Left cardiac atrium (tissue), 4 donors: ENCODE measurements at places on chromosomes 2 and 18. TPM values are rescaled to one million over a fixed set of nuclear protein-coding genes. Genes with fewer than 3 reads are reported as not detected.
A peak's percentile ranks its signal among the peaks of the same experiment; 100 is the strongest.

DAW1 gene
- total RNA-seq: 0.65 TPM

RAB6C gene
- total RNA-seq: not detected

RPRM gene
- 0.44 TPM for total RNA-seq

CYP1B1 gene
- total RNA-seq: 46.1 TPM

VAMP8 gene
- total RNA-seq: 54.8 TPM

RRM2 gene
- 1.0 TPM for total RNA-seq

ANKRD29 gene
- 8.5 TPM for total RNA-seq

CYP27A1 gene
- 17.4 TPM for total RNA-seq

CD226 gene
- total RNA-seq: 0.97 TPM

LDLRAD4 gene
- 28.9 TPM for total RNA-seq

DNA sequence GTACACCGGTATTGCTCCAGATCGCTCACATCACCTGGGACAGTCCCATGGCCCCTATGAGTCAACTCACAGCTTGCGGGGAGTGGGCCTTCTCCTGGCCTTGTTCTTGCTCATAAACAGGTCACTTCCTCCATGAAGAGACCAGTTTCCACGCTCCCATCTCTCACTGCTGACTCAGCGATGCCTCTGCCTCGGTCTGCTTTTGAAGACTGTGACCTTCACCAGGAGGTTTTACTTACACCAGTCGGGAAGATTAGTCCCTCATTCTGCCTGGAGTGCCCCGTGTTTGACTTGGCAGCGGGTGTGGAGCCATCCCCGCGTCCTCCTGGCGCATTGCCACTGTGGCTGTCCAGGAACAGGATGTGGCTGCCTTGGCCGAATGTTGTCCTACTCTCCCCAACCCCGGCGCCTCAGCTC, 159.8 kb downstream of the RHBDD1 start:
- peak; percentile 74 for DNase-seq

DNA sequence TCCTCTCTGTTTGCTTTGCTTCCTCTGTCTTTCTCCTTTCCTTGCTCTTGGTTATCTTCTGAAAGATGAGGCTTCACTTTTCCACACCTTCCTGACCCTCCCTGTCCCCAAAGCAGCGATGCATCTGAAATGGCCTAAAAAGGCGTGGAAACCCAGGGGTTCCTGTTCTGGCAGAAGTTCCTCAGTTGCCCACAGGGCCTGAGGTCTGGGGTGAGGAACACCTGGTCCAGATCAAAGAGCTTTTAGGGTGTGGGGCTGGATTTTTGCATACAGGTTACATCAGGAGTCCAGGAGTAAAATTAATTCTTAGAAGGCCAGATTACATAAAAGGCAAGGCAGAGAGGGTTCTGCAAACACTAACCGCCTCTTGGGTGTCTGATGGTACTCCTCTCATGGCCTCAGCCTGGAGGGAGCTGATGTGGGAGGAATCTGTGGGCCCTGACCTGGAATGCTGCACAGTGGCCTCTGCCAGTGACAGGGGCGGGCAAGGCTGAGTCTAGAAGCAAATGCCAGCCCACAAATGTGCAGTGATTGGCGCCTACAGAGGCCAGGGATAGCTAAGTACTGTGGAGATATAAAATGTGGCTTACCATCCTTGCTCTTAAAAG, 41.8 kb downstream of the INPP4A start:
- no peak for DNase-seq

DNA sequence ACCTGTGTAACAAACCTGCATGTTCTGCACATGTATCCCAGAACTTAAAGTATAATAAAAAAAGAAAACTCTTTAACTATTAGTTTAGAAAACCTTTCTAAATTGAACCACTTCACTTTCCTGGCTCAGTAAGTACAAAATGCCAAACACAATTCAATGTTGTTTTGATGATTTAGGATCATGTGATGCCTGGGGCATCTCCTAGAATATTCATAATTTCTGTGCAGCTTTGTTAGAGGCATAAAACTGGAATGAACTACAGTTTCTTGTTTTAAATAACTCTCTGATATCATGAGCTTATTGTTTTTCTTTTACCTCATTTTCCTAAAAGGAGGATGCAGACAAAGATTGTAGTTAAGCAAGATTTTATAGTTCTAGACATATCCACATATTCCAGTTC, 139.0 kb upstream of the SESTD1 start:
- DNase-seq: no peak

- no peak for DNase-seq
Observed at GRCh38 chr2:85951351-85952067, 62.7 kb upstream of the ST3GAL5 start.

- no peak for DNase-seq
Observed at GRCh38 chr2:112834396-112835037, 2.1 kb downstream of the IL1B start.

DNA sequence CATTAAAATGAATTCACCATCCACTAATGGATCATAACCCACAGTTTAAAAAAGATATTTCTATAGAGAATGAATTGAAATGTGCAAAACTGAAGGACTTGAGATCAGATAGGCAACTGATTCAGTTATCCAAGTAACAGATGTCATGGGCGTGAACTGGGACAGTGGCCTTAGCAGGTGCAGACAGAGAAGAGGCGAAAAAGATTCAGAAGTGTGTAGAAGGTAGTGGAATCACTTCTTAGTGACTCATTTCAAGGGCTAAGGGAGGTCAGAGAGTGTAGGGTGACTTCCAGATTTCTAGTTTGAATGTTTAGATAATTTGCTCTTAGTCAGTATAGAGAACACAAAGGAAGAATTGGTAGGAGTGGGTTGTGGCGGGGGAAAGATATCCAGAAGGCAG, 79.7 kb downstream of the EHBP1 start:
- no peak for DNase-seq

DNA sequence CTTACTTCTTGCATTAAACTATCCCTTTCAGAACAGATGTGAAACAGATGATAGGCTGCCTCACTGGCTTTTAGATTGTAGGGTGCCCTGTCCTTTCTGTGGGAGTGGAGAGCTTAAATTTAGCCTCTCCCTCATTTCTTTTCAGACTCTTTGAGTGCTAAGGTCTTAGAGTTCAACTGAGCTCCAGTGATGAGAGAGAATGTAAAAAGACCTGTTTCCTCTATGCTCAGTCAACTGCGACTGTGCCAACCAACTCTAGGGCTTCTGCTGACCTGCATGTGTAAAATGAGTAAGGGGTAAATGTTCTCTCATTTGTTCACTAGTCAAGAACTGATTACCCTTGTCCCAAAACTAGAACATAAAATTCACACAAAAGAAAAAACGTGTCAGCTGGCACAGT, 104.8 kb upstream of the TGFA start:
- no peak for DNase-seq

DNA sequence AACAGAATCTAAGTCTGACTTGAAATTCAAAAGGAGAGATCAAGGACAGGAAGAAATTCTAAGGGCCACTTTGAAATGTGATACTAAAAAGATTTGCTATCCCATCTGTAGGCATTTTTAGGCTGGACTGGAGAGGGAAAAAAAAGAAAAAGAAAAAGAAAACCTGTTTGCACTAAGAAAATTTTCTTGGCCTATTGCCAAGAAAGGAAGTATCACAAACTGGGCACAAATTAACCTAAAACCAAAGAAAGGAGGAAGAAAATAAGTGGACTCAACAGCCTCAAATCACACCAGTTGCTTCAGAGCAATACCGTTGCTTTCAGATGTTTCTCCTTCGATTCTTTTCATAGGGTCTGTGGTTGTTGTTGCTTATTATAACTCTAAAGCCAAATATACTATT, 287.9 kb upstream of the VRK2 start:
- no peak for DNase-seq

- DNase-seq: no peak
Observed at GRCh38 chr18:59760212-59760611, 63.0 kb upstream of the CCBE1 start.

DNA sequence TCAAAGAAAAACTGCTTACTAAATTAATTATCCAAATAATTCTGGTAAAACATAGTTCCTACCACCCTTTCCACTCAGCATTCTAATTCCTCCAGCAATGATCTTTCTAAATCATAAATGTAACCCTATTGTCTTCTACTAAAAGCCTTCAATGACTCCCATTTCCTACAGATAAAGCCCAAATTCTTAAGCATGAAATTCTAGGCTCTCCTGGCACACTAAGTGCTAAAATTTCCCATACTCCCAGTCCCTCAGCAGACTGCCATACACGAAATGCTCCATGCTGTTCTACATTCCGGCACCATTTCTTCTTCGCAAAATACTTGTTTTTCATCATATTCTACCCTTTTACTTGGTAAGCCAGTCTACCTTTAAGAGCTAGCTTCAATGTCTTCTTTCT, 96.9 kb downstream of the CHN1 start:
- no peak for DNase-seq

DNA sequence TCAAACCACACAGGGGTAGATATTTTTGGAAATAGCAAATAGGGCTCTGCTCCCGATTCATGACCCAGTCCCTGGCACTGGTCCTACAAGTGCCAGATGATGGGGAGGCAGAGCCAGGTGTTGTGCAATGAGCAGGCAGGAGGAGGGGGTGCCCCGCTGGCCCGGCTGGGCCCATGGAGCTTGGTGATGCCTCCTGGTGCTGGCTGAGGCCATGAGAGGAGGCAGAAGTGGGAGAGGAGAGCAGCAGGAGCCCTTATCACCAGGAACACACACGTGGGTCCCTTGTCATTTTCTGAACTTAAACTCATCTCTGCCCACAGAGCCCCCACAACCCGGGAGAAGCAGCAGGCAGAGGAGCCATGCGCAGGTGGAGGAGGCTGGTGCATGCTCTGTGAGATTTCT, 90.5 kb upstream of the MAPK4 start:
- DNase-seq: peak; percentile 25

- DNase-seq: no peak
Observed at GRCh38 chr2:69652206-69652605, 8.7 kb upstream of the AAK1 start.
